Activated gamma-delta T cell treated with Interleukin-2 at 50 U/mL for 16 hours (primary cell): ENCODE measurements at places on chromosomes 2 and 18.

GRCh38 chr2:101516823-101517690 lies 42.1 kb upstream of the RFX8 start:
- DNase-seq, result no peak

DNA sequence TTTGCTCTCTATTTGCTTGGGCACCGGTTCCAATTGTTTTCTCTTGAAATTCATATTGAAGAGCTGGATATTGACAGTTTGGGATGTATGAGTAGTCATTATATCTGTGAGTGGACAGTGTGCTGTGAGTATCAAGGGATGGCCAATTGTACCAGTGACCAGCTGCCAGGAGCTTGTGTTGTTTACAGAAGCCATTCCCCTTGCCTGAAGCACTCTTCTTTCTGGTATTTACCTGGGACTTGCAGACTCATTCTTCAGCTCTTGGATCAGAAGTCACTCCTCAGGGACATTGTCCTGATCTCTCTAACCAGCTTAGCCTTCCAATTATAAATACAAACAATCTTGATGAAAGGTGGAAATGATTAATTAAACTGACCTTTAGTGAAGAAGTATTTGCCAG lies 438.3 kb upstream of the LRATD1 start:
- no peak for DNase-seq

- DNase-seq, result no peak
Observed at GRCh38 chr18:22831441-22831904, 101.7 kb upstream of the RBBP8 start.

GRCh38 chr2:29430382-29431112 lies 315.3 kb downstream of the CLIP4 start:
- DNase-seq, result no peak

- no peak for DNase-seq
Observed at GRCh38 chr2:199309973-199310372, 147.8 kb downstream of the SATB2 start.

DNA sequence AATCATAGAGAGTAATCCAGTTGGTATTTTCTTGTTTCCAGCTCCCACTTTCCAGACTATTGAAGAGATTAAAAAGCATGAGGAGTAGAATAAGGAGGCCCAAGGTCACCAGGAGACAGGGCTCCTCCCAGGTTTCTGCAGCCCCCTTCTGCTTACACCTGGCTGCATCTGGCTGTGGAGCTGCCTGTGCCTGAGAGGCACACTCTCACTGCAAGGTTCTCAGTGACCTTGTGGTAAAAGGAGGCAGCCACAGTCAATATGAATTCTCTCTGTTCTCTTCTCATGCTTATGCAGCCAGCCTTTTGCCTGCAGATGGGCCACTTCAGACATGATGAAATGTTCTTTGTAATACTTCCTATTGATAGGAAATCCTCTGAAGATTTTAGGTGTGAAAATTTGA lies 233.7 kb downstream of the MYO3B start:
- DNase-seq, result no peak

DNA sequence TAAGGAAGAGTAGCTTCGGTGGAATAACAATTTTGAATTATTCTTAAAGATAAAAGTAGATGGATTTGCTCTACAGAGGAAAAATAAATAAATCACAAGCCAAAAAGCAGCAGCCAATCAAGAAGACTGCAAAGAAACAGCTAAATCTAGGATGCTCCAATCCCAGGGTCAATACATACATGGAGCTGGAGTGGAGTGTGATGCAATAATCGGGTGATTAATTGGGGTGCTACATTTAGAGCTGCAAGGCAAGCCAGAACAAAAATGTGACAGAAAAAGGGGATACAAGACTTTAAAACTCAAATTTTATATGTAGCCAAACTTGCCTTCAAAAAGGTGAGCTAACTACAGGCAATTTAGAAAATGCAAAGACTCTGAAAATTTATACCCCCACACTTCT lies 215.8 kb downstream of the TCF4 start:
- DNase-seq, result no peak
